T-helper 1 cell (primary cell): ENCODE measurements at places on chromosomes 5 and 9.

- DNase-seq = no peak
Measured at GRCh38 chr5:173941758-173942401, 47.1 kb upstream of the C5orf47 start.

GRCh38 chr9:132182314-132183091 is 20.6 kb downstream of the NTNG2 start:
- DNase-seq = no peak

DNA sequence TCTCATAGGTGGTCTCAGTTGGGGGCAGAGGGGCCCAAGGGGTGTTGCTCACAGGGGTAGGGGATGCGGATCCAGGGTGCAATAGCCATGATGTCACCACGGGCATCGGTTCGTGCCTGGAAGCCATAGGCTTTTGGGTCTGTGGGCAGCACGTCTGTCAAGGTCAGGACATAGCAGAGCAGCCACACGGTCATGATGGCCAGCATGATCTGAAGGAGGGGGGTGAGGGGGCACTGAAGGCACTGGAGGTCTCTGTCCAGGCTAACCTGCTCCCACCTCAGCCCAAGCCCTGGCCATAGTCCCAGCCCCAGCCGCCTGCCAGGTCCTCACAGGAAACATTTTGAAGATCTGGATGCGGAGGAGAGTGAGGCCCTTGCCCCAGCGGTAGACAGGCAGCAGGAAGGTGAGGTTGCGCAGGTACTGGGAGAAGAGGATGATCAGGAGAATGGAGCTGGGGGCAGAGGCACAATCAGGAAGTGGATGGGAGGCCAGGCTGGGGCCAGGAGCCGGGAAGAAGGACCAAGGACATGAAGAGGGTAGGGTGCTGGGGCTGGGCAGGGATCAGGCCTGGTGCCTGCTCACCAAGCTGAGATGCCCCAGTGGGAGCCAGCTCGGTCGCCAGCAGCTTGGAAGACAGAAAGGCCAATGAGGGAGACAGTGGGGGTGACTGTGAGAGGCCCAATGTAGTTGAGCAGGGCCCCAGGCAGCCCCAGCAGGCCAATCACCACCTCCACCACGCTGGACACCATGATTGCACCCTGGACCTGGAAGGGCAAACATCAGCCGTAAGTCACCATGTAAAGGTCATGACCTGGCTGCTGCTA is 3.3 kb downstream of the SLC23A1 start:
- no peak for DNase-seq

- DNase-seq = no peak
Measured at GRCh38 chr5:108743319-108743718, 4.4 kb upstream of the FER start.

DNA sequence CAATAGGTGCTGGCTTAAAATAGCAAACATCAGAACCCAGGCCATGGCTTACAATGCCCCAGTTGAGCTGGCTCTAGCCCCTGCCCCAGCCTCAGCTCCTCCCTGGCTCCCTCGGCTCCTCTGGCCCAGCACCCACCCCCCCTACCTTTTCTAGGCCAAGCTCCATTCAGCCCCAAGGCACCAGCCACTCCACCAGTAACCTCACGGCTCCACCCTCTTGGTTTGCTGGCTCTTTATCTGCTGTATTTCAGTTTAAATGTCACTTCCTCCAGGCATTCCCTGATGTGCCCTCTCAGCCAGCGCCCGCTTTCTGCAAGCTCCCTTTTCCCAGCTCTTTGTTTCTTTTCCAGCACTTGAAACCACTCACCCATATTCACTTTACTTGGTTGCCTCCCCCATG is 10.6 kb downstream of the C1QTNF2 start:
- no peak for DNase-seq

DNA sequence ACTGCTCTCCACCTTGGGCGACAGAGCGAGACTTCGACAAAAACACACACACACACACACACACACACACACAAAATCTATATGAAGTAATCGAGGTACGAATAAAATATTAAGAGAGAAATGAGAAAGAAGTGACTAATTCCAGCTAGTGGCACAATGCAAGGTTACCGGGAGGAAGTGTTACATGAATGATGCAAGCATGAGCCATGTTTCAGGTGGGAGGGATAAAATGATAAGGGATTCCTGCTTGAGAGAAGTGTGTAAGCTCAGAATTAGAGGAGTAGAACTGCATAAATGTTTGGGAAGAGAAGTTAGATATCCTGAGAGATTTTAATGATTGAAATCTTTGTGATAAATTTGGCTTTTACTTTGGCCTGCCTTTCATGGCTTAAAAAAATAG is 18.8 kb downstream of the HAPLN1 start:
- no peak for DNase-seq

DNA sequence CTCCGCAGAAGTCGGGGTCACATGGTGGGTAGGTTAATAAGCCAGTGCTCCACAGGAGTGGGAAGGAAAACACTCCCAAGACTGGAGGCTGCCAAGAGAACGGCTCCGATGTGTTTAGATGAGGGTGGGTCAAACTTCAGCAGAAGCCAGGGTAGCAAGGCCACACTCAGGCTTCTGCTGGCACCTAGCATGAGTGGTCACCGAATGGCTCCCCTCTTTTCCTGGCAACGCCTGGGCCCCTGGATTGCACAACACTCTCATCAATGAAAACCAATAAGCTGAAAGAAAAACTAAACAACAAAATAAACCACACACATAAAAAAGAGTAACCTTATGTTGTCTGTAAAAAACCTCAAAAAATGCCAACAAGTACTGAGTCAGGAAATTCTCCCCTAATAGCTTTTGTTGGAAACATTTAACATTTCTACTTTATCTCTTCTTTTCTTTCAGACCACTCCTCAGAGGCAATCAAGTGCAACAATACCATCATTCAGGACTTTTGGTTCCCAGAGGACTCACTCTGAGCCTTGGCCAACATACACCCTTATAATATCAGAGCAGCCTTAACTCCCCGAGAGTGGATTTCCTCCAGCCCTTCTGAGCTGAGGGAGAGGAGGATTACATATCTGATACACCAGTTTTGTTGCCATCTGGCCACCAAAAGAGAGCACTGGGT is 279.9 kb downstream of the ENC1 start:
- no peak for DNase-seq

DNA sequence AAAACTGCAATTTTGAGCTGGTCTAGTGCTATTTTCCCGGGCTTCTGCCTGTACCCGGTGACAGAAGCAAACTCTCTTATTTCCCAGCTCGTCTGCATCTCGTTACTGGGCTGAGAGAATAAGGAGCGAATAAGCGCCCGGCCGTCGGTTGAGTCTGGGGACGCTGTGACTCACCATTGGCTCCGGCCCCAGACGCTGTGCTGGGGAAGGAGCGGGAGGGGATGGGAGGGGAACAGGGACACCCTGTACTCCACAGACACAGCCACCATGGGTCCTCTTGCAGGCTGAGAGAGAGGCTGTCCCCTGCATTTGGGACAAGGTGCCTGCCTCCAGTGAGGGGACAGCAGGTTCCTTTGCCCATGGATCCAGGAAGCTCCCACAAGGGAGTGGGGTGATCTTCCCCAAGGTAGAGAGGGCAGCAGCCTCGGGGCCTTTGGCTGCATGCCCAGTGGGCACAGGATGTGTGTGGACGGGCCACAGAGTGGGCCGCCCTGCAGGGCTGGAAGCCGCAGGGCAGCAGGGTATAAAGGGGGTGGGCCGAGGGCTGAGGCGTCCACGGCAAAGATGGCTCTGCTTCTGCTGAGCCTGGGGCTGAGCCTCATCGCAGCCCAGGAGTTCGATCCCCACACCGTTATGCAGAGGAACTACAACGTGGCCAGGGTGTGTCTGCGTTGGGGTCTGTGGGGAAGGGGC is at the start of gene LCN9:
TSS of gene LCN9 (plus strand) at position 552 of the 693 bp plus-strand sequence. CDS start at position 565, 13 bp downstream.
- DNase-seq = no peak

DNA sequence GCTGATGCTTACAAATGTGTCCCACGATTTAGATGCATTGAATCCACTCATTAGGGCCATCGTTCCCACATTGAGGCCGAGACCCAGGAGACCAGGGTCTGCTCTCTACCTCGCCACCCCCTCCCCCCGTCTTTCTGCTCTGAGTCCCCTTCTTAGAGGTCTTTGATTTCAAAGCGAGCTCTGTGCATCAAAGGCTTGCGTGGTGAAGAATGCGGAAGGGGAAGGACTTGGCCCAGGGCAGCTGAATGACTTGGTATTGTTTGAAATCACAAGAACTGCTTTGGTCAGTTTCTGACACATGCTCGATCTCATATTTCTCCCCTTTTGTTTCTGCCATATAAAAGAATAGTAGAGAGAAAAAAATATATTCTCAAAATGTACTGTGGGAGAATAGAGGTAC is 78.3 kb upstream of the IRX1 start:
- no peak for DNase-seq

DNA sequence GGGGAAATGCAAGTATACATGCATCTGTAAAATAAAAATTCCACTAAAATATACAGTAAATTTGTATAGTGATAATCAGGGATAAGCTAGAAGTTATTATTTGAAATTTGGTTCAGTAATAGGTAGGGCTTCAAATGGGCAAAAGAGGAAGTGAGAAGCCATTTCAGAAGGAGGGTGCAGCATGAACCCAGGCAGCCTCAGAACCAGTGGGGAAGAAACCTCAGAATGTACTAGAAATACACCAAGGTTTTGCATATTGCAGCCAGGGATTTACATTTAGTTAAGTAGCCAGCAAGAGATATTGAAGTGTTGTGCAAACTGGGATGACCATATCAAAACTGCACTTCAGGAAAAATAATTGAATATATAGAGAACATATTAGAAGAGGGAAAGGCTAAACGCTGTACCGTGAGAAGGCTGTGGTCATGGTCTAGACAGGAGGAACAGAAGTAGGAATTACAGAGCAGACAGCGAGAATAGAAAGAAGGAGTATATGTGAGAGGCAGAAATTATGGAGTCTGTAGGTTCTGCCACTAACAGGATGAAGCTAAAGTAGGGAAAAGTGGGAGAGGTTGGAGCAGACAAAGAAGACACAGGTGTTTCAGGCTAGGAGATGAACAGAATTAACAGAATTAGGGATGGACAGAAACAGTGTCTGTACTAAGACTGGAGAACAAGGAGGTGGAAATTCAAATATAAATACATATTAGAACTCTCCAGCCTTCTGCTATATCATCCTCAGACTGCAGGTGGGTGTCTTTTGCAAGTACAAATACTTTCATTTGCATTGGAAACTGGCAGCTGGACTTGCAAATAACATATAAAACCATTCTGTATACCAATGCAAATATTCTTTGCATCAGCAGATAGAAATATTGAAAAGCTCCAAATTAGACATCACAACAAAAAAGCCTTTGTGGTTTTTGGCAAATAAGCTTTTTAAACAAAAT is 335.6 kb downstream of the ZNF608 start:
- no peak for DNase-seq

GRCh38 chr5:132458651-132459030 is 31.9 kb downstream of the IRF1 start:
- peak; percentile 68 for DNase-seq

- no peak for DNase-seq
Measured at GRCh38 chr5:109905906-109906305, 216.2 kb downstream of the MAN2A1 start.

GRCh38 chr5:22277006-22277405 is 576.1 kb downstream of the CDH12 start:
- DNase-seq = no peak

DNA sequence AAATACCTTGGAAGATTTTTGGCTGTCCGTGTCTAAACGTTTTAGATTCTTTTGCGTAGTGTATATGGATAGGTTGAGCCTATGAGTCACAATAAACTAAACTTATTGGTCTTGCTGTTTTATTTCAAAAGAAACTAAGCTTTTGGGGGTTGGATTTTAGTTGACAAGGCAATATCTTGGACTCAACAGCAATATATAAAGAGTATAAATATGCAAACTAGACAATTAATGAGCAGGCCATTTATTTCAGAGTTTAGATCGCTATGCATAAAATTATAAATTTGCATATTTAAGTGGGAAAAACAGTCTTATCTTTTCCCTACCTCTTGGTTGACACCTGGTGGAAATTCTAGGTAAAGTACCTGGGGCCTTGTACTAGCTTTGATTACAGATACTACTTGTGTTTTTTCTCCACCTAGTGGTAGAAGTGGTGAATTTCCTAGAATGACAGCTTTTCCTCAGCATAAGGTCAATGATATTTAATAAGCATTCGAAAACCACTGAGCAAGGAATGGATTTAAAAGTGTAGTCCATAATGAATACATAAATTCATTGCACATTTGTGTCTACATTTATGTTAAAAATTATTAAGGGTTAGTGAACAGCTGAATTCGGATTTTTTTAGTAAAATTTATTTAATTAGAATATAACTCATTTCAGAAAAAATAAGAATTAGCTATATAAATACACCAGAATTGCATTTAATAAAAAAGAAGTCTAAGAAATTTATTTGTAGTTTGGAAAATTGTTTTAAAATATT is 1.7 kb upstream of the ARRDC3 start:
- DNase-seq = peak; percentile 4

DNA sequence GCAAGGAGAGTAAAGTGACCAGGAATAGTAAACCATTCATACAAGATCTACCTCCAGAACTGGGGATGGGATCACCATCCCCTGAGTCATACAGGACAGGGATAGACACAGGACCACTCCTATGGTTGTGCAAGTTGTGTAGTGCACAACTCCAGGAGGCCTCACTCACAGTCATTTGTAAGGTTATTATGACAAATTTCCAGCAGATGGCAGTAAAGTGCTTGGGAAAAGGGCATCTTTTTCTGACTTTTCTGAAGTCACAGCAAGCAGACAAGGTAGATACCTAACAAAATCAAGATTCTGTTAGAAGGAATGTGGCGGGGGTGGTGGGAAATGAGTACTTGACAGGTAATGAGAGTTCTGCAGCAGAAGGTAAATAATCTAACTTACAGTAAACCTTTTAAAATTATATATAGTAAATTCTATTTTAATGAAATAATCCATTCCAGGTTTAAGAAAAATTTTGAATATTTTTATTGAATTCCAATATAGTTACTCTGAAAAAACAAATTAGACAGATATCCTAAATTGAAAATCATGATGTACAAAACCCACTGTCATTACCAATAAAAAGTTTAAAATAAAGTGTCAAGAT is 16.7 kb upstream of the KIF27 start:
- peak; percentile 16 for DNase-seq

DNA sequence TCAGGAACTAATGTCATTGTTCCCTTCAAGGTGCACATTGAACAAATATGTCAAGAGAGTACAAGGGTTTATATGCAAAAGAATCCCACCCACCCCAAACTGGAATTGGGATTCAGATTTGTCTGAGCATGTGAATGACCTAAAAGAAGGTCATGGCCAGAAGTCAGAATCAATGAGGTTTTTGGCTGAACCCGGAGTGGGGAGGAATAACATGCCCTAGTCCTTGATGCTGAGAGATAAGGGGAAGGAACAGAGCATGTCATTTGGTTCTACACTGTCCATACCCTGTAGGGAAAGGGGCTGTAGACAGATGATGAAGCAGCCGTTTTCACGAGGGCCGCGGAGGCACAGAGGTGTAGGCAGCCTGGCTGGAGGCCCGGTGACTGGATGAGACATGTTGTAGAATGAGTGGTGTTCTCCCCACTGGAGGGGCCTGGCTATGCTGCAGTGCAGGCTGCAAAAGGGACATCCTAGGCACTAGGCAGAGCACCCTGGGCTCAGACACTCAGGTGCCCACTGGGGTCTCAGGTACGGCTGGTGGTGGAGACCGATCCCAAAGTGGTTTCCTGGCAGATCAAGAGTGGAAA is 65.9 kb downstream of the ZFAND5 start:
- no peak for DNase-seq
